ENCODE measurements at places on chromosomes 7 and 10. TPM values are rescaled to one million over a fixed set of nuclear protein-coding genes. Genes with fewer than 3 reads are reported as not detected.

HOGA1 gene
- total RNA-seq: not detected

ACHE gene
- total RNA-seq: not detected

MOGAT3 gene
- total RNA-seq: not detected

SSMEM1 gene
- total RNA-seq: not detected

EGR2 gene
- total RNA-seq: 66.9 TPM

DRGX gene
- total RNA-seq: not detected
